ENCODE measurements at places on chromosomes 12 and 14.
A peak's percentile ranks its signal among the peaks of the same experiment; 100 is the strongest.

- DNase-seq = no peak
Measured at GRCh38 chr12:67920413-67920812, 68.8 kb upstream of the IFNG-AS1 start.

- DNase-seq = no peak
Measured at GRCh38 chr14:90573385-90574105, 176.7 kb downstream of the CALM1 start.

DNA sequence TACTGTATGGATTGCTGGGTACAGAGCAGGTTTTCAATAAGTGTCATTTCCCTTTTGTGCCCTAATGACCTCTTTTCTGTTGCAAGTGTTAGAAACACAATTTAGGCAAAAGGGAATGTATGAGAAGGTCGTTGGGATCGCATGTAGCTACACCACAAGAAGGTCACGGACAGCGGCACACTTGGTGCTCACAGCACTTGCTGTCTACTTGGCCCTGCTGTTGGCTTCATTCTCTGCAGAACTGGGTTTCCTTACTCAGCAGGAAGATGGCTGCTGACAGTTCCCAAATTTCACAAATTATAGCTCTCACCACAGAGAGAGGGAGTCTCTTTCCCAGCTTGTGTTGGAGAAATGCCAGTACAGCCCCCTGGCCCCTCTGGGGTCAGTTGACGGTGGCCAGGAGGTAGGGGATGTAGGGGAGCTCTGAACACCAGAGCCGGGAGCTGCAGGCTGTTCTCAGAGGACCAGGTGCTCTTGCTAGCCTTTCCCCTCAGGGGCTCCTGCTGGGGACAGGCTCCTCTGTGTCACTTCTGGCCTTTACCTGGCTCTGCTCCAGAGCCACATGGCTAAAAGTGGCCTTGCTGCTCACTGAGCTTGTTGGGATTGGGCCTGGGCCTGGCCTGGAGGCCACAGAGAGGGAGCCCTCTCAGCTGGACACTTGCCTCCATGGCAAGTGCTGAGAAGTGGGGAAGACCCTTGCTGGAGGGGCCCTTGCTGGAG is 50.9 kb upstream of the BCL7A start:
- DNase-seq = no peak

GRCh38 chr12:113479590-113480335 is 8.1 kb upstream of the LHX5 start:
- DNase-seq = peak; percentile 42

DNA sequence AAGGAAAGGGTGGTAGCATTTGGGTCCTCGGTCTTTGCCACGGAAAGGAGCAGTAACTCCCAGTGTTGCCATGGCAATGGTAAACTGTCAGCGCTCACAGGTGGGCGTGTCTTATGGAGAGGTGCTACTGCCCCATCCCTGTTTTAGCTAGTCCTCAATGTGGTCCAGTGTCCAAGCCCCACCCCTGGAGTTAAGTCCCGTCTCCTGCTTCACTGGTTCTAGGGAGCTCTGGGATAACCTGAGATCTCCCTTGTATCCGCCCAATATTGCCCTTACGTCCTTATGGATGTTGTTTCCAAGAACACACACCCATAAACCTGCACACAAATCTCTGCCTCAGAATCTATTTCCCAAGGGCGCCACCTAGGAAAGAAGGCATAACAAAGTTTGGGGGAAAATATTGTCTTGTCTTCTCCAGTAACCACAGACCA is 64.2 kb downstream of the SPRING1 start:
- no peak for DNase-seq

GRCh38 chr12:119204671-119205285 is 26.0 kb downstream of the HSPB8 start:
- no peak for DNase-seq

DNA sequence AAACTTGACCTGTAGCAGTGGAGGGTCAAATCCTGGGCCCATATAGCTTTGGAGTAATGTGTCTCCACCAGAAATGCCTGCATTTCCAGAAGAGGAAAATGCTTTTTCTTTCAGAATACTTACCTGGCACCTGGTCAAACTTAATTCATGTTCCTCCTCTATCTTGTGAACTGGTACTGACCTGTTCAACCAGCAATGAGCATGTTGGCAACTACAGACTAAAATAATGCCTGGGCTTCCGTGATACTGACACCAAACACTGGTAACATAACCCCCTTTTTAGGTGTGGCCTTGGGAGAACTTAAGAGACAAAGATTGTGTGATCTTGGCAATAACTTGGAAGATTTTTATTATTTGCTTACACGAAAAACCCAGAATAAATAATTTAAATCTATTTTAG is 23.8 kb upstream of the MGST1 start:
- no peak for DNase-seq

DNA sequence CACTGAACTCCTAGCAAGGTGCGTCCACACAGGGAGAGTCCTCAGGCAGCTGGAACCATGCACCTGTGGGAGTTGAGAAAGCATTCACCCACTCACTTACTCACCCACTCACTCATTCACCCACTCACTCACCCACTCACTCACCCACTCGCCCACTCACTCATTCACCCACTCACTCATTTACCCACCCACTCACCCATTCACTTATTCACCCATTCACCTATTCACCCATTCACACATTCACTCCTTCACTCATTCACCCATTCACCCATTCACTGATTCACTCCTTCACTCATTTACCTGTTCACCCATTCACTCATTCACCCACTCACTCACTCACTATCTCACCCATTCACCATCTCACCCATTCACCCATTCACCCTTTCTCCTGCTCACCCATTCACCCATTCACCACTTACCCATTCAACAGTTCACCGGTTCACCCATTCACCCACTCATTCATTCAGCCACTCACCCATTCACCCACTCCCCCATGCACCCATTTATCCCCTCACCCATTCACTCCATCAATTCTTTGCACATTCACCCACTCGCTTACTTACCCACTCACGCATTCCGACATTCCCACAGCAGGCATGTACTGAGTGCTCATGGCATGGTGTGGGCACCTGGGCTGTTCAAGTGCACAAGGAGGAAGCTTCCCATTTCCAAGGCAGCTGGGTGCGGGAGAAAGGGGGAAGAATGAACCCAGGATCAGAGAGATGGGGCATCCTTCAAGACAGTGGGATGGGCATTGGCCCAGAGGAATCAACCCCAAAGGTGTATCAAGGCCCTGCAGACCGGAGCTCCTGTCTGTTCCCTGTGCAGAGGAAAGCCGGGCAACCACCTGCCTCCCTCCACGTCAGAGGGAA is 135.2 kb upstream of the C14orf180 start:
- peak; percentile 3 for DNase-seq

GRCh38 chr12:117322428-117322827 is 39.0 kb downstream of the NOS1 start:
- no peak for DNase-seq

Measured in activated naive CD4-positive, alpha-beta T cell treated with anti-CD3 and anti-CD28 coated beads, Interleukin-2, amount 50 U/mL, for 16 hours (primary cell).